ENCODE measurements at places on chromosomes 11 and 22.

DNA sequence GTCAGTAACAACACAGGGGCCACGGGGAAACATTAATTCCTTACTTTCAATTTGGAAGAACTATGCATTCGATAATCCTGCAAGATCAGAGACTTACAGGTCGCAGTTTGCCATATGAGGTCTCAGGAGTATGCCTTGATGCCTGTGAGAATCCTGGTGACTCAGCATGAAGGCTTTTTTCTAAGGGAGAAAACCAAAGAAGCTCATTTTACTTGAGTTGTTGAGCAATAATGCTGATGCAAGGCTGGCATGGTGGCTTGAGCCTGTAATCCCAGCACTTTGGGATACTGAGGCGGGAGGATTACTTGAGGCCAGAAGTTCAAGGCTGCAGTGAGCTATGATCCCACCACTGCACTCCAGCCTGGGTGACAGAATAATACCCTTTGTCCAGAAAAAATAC is 26.6 kb downstream of the ATG16L2 start:
- no peak for DNase-seq

DNA sequence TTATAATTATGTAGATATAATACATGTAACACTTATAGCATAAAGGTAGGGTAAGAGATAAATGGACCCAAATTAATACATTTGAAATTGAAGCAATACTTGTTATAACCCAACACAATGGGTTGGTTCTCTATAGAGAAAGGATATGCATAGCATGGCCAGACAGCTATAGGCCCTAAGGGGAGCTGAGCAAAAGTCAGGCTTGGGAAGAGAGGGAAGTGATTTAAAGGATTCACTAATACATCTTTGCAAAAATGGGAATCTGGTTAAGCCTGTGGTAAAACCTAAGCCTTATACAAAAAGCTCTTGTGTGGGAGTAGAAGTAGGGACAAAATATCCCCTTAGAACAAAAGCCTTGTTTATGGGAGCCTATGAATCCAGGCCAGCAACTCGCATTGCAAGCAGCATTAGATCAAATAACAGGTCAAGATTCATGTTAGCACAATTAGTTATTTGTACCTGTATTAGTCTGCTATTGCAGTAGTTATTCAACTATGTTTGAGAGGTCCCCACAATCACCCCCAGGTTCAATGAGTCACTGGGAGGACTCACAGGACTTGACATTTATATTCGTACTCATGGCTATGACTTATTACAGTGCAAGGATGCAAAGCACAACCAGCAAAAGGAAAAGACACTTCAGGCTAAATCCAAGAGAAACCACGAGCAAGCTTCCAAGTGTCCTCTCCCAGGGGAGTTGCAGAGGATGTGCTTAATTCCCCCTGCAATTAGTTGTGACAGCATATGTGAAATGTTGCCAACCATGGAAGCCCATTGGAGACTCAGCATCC is 144.7 kb upstream of the LMO1 start:
- no peak for DNase-seq

GRCh38 chr11:2102132-2102882 is 36.9 kb downstream of the IGF2 start:
- DNase-seq, result peak; percentile 49

GRCh38 chr11:124538019-124538418 is 5.4 kb downstream of the OR8B12 start:
- DNase-seq, result peak; percentile 13

- DNase-seq, result peak; percentile 59
Measured at GRCh38 chr11:85627332-85627997, at the start of gene DLG2. TSS of gene DLG2 (minus strand) at chr11:85627344.

GRCh38 chr22:35523167-35523947 is 17.3 kb upstream of the RASD2 start:
- peak; percentile 26 for DNase-seq

DNA sequence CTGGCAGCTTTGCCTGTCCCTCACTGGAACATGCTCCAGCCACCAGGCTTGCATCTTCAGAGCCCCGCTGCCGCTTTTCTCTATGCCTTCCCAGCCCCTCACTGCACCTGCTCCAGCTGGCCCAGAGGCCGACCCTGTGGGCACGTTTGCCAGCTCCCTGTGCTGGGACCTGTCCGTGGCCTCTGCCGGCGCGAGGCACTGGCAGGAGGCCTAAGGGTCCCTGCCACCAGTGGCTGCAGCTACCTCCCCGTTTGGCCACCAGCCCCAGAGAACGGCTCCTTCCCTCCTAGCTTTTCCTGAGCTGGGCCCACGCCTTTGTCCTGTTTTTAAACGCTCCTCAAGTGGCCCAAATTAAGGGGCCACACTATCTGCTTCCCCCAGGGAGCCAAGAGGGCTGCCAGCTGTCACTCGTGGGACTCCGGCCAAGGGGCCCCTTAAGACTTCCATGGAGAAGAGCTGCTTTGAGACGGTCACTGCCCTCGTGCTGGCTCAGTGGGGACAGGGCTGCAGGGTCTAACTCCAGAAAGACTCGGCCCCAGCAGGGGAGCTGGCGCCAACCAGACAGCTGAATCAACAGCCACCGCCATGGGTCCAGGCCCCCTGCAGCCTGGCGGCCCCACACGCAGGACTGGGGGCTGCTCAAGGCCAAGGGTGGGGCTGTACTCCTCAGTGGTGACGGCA is 24.6 kb upstream of the WNT7B start:
- DNase-seq, result no peak

- peak; percentile 91 for DNase-seq
Measured at GRCh38 chr11:67468759-67469507, at the start of gene TMEM134. TSS of gene TMEM134 (minus strand) at chr11:67469251. CDS start at chr11:67469192, 59 bp downstream.

DNA sequence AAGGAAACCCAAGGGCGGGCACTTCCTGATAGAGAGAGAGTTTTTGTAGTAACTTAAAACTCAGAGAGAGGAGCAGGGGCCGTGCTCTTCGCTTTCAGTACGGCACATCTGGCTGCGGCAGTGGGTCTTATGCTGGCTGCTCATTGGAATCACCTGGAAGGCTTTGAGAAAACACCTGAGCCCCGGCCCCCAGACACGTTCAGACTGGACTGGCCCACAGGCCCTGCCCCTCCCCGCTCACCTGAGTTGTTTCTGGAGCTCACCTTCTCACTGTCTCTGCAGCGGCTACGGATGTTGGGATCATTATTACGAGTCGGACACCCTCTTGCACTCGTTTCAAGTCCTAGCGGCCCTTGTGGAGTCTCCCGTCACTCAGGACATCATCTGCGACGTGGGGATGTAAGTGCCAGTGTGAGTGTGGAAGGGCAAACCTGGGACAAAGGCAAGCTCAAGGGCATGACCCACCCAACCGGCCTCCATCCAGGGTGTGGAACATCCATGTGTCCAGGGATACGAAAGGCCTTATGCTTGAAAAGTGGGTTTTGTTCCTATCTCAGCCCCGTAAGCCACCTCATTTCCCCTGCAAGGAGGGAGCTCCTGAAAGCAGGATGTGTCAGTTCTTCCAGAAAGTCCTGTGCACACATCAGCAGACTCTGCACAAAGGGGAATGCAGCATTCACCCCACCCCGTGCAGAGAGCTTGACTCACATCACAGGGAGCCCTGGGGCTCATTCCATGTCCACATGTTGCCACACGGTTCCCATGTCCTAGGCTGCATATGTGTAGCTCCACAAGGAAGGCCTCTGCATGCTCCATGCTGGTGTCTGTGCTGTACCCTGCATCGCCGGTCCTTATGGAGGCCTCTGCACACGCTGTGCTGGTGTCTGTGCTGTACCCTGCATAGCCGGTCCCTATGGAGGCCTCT is 5.4 kb downstream of the NADSYN1 start:
- DNase-seq, result no peak

DNA sequence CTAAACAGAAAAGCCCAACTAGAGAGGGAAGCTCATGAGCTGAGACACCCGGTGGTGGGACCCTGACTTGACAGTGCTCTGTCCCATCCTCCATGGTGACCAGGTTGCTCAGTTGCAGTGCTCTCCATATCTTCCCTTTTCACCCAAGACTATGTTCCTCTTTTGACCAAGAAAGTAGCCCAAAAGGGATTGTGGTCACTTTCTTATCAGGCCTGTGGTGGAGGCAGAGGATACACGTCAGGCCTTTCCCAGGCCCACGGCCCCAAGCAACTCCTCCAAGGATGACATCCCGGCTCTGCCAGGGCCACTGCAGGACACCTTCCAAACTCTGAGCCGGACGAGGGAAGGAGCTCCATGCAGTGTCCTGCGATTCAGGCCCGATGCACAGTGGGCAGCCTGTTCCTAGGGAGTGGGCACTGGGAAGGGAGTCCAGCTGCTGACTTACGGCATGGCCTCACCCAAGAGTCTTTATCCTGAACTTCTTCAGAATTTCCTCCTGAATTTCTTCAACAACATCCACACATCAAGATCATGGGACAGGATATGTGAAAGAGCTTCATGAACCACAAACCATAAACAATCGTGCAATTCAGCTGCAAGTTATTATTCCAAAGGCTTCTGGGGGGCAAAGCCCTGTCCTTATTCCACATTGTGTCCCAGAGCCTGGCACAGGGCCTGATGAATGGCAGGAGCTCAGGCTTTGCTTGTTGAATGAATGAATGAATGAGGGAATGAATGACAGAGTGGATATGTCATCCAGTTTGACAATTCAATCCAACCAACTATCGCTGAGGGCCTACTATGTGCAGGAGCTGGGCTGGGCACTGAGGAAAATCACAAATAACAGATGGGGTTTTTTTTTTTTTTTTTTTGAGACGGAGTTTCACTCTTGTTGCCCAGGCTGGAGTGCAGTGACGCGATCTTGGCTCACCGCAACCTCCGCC is 36.0 kb upstream of the MYH9 start:
- DNase-seq, result no peak

GRCh38 chr11:129721685-129722084 is 94.0 kb upstream of the TMEM45B start:
- DNase-seq, result no peak

- peak; percentile 45 for DNase-seq
Measured at GRCh38 chr11:12801976-12802375, 127.8 kb downstream of the TEAD1 start.

GRCh38 chr11:118939953-118940598 is 14.3 kb upstream of the BCL9L start:
- DNase-seq, result no peak
